ENCODE measurements at places on chromosomes 2 and 18.

- no peak for DNase-seq
These were observed 347.7 kb downstream of the KIAA1328 start for GRCh38 chr18:37176621-37176934.

DNA sequence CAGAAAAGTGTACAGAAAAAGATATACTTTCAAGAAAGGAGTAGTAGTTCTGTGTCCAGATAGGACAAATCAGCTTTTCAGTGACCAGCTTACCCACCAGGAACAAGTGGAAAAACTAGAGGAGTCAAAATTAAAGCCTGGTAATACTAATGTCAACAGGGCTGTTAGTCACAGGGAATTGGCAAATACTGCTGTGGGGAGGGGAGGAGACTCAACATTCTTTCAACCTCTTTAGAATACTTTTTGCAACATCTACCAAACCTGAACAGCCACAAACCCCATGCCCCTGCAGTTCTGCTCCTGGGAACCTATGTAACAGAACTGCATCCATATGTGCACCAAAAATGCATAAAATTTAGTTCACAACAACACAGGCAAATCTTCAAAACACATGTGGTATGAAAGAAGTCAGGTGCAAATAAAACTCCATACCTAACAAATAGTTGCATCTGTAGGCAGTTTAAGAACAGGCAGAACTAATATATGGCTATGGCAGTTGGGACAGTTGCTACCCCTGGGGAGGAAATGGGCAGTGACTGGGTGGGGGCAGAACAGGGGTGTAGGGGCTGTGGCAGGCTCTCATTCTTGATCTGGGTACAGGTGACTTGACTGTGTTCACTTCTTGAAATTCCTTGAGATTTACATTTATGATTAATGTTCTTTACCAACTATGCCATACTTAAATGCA, 9.7 kb downstream of the CMPK2 start:
- DNase-seq = no peak

DNA sequence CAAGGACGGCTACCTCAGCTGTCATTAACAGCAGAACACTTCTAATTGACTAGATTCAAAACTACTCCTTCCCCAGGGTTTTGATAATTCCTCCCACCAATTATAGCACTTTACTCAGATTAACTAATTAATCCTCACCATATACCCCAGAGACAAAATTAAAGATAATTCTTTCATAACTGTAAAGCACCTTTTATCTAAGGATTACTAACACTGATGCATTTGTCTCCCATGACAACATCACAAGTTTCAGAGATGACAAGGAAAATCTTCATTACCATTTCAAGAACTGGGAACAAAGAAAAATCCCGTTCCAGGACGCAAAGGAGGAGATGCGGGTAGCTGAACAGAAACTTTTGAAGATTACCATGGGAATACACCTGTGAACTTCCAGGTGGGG, 129.4 kb upstream of the ITGA6 start:
- DNase-seq = no peak

- DNase-seq = no peak
These were observed 36.1 kb upstream of the NDUFV2 start for GRCh38 chr18:9066358-9066757.

DNA sequence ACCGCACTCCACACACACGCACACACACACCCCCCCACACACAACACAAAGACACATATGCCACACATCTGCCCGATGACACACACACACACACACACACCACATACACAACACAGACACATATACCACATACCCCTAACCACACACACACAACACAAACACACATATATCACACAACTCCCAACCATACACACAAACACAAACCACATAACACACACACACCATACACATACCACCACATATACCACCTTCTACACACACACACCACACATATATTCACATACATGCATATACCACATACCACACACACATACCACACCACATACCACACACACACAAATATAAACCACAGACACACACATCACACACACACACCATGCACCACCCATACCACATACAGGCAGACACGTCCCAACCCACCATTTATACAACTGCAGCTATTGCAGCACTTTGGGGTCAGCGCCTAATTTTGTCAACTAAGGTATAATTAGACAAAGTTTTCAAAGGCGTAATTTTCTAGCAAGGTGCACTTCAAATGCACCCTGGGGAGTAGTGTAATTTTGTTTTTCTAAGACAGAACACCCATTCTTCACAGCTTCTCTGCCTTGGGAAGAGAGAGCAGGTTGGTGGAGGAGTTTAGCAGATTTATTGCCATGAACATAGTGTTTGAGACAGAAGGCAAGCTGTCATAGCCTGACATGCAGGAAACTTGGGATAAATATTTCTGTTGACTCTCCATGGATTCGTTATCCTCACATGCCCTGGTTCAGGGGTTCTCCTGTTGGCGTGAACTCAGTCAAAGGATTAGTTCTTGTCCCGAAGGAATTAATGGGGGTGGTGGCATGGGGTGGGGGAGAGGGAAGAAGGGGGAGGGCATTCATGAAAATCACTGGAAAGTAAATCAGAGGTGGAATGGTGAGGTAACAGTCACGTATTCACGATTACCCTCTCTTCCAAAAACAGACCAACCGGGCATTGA, 416.1 kb downstream of the LPIN1 start:
- DNase-seq = no peak

DNA sequence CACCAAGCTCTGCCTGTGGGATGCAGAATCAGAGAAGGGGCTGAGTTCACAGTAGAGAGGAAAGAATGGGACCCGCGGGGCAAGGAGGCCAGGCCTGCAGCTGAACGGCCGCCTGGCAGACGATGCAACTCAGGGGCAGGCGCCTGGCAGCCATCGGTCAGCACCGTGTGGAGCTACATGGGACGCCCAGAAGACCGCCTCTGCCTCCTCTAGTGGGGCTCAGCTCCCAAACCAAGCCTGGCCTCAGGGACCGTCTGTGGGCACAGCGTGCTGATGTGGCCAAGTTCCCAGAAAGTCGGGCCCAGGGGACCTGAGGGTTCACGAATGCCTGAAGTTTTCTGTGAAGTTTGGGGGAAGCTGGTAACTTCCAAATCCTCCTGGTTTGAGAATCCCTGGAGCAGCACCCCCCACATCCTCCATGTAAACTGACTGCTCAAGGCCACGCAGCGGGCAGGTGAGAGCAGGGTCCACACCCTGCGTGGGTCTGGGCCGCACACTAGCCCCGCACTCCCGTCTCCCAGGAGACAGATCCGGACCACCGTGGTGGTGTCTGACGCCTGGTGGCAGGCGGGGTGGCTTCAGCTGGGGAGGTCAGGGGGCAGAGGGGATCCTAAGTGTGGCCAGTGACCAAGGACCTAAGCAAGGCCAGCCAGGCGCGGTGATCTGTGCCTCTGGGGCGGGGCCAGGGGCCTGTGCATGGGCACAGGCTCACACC, 14.6 kb downstream of the SNORC start:
- no peak for DNase-seq

GRCh38 chr2:150133623-150134022, 353.8 kb downstream of the RND3 start:
- DNase-seq = no peak

DNA sequence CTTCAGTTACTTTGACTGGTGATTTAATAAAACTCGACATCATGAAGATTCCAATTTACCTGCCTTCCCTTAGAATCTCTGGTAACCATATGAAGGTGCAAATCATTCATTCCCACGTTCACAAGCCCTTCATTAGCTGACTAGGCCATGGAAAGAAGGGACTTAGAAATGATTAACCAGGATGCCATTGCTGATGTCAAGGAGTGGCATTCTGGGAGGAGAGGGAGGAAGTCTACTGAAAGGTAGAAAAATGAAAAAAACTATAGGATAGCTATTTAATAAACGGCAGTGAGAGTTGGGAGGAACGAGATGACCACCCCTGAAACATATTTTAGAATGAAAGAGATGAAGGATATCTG, 1.4 kb downstream of the ATIC start:
- DNase-seq = no peak

DNA sequence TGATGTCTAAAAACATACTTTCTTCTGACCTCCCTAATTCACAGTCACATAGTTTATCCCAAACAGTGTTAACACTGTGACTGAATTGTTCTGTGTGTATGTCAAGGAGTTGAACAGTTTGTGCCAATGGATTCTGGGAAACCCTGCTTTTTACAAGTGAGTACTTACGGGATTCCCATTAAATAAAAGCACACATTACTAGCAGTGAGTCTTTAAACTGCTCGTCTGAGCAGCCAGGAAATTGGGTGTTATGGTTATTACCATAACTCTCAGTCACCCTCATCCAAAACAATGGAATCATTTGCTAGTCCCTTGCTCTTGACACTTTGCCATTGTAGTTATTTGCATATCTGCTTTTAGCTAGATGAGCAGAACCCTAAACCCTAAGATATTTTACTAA, 209.1 kb downstream of the ZNF385B start:
- DNase-seq = no peak

DNA sequence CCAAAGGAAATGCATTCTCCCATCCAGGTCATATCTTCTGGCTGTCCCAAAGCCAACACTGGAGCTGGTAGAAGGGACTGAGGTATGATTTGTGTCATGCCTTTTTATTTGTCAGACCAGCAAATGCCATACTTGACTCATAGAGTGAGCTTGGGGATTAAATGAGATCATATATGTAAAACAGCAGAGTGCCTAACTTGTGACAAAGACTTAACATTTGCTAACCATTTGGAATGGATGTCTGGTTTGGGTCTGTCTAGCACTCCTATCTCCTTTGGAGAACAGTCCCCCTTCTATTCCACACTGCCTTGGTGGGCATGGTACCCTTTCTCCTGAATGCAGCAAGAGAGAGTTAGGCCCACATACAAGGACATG, 128.5 kb upstream of the LGALSL start:
- no peak for DNase-seq

DNA sequence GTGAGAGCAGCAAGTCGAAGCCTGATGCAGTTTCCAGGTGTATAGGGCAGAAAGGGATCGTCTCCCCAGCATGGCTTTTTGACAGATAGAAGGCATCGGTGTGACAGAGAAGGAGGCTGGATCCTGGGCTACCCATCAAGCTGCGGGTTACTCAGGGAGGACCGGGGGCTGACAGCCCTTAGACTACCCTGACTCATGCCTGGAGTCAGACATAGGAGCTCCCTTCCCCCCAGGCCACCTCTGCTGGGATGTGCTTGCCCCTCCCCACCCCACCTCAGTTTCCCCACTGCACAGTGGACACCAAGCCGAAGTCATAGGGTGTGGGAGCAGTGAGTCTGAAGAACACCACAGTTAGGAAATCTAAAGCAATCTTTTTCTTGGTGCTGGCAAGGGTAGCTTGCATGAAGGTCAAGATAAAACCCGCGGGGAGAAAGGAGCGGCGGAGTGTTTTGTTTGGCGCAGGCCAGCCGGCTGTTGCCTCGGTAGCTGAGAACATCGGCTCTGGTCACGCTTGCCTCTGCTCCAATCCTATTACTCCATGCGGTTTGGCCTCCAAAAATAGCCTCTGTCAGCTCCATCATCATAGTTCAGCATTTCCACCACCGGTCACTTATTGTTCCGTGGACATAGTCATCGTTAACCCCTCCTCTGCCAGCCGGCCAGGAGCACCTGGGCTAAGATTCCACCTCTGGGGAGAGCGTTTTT, 169.2 kb upstream of the GLI2 start:
- no peak for DNase-seq

DNA sequence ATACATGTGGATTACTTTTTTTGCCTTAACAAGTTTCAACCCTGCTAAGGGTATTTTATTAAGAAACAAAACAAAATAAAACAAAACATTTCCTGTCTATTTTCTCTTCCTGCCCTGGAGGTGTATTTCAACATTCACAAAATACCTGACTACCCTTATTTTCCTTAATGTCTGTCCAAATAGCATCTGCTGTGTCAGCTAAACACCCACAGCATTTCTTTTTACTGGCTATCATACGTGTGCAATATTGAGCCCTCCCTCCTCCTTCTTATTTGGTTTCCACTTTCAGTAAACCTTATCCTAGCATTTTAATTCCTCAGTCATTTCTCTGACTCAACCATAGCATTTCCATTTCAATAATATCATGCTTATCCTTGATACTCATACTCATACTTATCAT, 1420.0 kb upstream of the ZEB2 start:
- DNase-seq = no peak

GRCh38 chr2:11598228-11598731, 64.4 kb downstream of the GREB1 start:
- DNase-seq = no peak

GRCh38 chr2:224569654-224570053, 15.5 kb downstream of the CUL3 start:
- no peak for DNase-seq

DNA sequence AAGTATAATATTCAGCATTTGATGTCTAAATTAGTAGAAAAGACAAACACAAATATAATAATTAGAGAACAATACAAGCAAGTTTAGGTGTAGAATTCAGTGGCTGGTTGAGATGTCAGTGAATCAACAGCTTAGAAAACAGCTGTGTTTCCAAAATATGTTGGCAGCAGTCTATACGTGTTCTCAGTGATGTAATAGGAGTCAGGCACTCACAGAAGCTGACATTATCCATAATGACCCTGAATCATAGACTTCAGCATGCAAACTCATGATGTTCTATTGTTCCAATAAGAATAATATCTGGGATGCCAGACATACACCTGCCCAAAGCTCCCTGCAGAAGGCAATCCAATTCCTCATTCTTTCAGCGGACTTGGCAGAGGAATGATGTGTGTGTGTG, 164.7 kb downstream of the SLC8A1 start:
- DNase-seq = no peak

GRCh38 chr2:233991196-233991595, 59.3 kb upstream of the SPP2 start:
- DNase-seq = no peak

DNA sequence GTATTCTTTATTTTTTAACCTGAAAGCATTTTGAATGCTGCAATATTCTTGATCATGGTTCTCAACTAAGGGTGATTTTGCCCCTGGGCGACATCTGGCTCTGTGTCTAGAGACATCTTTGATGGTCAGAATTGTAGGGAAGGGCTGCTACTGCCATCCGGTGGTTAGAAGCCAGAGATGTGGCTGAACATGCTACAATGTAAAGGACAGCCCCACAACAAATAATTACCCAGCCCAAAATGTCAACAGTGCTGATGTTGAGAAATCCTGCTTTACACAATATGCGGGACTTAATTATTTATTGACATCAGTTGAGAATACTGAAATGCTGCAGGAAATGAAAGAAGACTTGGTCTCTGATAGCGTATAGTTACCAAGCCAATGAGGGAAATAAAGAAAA, 37.5 kb upstream of the SERPINB2 start:
- DNase-seq = no peak

All from GM12891 (cell line).